Activated naive CD4-positive, alpha-beta T cell treated with anti-CD3 and anti-CD28 coated beads for 36 hours (primary cell): ENCODE measurements at places on chromosomes 7 and 10.

GRCh38 chr7:93298671-93299070 lies 66.5 kb downstream of the VPS50 start:
- no peak for DNase-seq

DNA sequence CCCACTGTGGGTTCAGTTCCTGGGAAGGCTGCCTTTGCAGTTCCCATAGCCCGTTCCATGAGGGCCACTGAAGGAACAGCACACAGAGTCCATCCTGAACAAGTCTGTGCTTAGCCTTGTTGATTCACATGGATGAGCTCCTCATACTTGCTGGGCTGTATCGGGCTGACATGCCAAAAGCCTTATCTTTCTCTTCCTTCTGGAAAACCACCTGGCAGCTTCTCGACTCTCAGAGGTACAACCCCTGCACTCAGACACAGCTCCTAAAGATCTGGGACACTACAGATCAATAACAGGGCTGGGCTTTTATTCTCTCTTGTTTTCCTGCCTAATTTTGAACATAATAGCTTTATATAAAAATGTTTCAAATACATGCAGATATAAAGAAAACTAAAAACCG lies 667.2 kb downstream of the SDK1 start:
- DNase-seq, result no peak

GRCh38 chr10:91378061-91378460 lies 32.1 kb upstream of the HECTD2 start:
- DNase-seq, result peak; percentile 26

DNA sequence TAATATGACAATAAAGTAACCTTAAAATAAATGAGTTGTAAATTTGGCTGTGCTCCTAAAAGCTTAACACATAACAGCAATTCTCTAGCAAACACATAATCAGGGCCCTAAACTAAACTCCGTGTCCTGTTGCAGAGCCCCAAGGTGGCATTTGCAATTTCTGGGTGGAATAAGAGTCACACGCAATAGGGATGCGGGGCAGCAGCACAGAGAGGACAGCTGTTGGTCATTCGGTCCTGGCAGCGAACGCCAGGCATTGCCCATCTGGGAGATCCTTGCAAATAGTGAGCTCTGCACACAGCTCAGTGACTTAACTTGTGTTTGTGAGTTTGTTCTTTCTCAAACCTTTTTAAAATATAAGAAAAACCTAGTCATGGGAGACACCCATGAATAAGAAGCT lies 25.7 kb downstream of the PAXIP1 start:
- DNase-seq, result no peak

GRCh38 chr7:153052206-153052605 lies 292.7 kb downstream of the ACTR3B start:
- no peak for DNase-seq

- DNase-seq, result no peak
These were observed 412.9 kb upstream of the NFE2L3 start for GRCh38 chr7:25739143-25739542.

- no peak for DNase-seq
These were observed 48.3 kb upstream of the SEPHS1 start for GRCh38 chr10:13396369-13396768.

GRCh38 chr7:116583653-116584052 lies 58.8 kb downstream of the CAV1 start:
- DNase-seq, result peak; percentile 51

DNA sequence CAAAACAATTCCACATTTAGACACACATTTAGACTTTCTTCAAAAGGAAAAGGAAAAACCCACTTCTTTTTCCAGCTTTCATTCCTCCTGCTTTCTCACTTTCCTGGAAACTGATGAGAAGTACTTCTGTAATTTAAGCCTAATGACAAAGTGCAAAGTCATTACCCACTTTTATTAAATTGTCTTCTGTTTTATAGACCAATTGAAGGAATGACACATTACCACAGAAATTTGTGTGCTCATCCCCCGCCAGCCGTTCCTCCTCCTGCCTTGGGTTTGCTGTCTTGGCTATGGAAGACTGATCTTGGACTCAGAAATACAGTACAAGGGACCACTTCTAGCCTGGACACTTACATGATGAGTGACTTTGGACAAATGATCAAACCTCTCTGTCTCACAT lies 717.8 kb downstream of the SORCS3 start:
- no peak for DNase-seq

DNA sequence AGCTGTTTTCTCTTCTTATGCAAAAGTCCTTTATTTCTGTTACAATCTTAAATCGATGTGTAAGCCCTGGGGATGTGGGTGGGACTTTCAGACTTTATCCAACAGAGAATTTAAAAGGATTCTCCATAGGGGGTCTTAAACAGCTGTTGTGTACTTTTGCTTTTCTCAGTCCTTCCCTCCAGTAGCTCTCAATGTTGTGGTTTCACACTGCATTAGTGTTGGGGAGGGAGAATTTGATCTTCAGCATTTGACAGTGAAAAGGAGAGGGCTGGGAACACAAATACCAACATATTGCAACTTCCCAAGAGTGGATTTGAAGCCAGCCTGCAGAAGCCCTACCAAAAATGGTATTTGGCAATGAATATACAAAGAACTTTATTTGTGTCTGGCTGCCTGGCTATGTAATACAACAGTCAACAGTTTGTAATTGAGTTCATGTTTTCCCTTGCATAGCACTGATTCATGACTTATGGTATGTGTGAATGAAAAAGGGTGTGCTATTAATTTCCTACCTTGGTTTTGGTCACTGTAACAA lies 80.1 kb upstream of the CAPZA2 start:
- no peak for DNase-seq

DNA sequence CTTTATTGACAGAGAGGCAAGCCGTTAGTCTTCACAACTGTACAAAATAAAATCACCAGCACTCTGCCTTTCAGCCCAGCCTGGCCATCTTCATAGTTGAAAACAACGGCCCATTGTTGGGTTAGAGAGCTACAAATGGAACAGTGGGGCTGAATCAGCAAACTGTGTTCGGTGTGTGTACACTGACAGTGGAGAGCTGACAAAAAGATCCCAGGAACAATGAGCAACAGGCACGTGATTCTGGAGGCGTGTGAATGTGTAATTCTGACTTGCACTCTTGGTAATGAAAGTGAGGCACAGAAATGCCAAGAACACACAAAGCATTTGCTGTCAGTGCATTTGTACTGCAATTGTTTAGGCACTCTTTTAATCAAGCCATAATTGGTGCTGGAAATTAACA lies 303.7 kb downstream of the WDR11 start:
- no peak for DNase-seq

DNA sequence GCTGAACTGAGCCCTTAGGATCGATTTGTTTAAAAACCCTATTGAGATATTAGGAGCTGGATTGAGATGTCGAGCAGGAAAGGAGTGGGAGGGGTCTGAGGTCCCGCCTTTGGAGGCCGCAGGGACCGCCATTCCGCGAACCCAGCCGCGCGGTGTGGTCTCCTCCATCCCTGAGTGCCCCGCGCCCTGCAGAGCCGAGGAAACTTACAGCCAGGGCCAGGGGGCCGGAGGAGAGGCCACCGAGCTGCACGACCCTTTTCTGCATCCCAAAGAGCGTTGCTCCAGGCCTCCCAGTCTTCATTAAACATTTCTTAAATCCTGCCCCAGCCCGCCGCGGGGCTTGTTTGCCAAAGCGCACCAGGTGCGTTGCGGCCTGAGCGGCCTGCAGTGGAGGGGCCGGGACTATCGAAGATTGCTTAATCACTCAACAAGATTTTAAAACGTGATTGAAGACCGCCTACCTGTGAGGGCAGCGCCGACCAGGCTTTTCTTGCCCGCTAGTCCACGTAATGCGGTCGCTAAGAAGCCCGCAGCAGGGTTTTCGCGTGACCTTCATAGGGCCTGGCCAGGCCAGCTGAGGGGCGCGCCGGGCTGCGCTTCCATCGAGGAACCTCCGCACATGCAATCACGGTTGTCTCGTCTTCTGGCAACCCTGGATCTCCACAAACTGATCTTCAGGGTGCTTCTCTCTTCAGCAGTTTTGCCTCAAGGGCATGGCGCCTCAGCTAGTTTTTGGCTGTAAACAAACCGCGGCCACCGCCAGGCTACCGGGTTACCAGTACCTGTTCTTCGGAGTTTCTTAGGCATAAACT lies 2.0 kb upstream of the CTBP2 start:
- DNase-seq, result no peak

GRCh38 chr10:62690703-62691102 lies 113.8 kb upstream of the ADO start:
- peak; percentile 18 for DNase-seq

DNA sequence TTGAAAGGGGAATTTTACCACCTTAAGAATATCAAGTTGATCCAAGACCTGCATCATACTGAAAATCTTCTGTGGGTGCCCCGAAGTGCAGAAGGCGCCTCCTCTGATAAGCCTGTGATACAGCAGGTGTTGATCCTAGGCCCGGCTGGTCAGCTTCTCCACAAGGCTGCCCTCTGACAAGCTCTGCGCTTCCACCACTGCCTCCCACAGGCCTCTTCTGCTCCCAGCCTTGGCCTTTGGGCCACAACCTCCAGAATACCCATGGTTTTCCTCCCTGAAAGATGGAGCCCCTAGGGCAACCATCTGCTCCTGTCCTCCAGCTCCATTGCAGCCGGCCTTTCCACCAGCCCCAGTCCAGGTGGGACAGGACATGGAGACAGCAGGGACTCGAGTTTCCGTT lies 5.6 kb upstream of the OGDHL start:
- DNase-seq, result no peak
